CD4-positive, alpha-beta T cell treated with Interleukin-17A for 1 hour (primary cell): ENCODE measurements at places on chromosomes 4 and X.

- no peak for DNase-seq
Measured at GRCh38 chrX:68060506-68061205, 372.6 kb downstream of the OPHN1 start.

GRCh38 chrX:79081895-79082512 lies 62.5 kb upstream of the GPR174 start:
- peak; percentile 79 for DNase-seq

- no peak for DNase-seq
Measured at GRCh38 chr4:116438981-116439729, 646.2 kb downstream of the TRAM1L1 start.

DNA sequence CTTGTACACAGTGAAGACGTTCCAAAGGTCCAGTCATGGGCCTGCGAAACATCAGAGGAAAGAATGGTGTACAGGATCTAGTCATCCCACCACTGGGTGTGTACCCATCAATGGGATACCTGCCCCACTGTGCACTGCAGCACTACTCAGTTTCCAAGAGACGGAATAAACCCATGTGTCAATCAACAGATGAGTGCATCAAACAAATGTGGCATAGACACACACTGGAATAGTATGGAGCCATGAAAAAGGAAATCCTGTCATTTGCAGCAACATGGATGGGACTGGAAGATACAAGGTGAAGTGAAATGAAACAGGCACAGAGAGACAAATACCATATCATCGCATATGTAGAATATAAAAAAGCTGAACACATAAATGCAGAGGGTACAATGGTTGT lies 48.0 kb downstream of the DHRSX start:
- no peak for DNase-seq

- DNase-seq: no peak
Measured at GRCh38 chrX:5575407-5575806, 653.3 kb downstream of the NLGN4X start.

GRCh38 chrX:42955349-42955748 lies 177.4 kb upstream of the PPP1R2C start:
- DNase-seq: no peak

GRCh38 chr4:79147251-79147650 lies 178.6 kb downstream of the NAA11 start:
- no peak for DNase-seq

GRCh38 chr4:10808591-10808990 lies 124.0 kb upstream of the CLNK start:
- DNase-seq: no peak

DNA sequence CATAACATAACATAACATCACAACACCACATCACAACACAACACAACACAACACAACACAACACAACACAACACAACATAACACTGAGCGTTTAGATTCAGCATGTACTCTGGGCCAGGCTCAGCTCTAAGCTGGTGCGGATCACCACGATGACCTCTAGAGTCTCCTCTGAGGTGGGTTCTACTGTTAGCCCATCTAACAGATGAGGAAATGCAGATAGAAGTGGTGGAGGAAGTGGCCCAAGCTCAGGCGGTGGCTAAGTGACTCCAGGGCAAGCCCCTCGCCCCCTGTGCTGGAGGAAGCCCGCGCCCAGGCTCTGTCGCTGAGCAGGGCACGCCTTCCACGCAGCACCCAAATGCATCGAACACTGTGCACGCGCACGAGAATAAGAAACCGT lies 45.3 kb upstream of the CDKN2AIP start:
- DNase-seq: no peak

DNA sequence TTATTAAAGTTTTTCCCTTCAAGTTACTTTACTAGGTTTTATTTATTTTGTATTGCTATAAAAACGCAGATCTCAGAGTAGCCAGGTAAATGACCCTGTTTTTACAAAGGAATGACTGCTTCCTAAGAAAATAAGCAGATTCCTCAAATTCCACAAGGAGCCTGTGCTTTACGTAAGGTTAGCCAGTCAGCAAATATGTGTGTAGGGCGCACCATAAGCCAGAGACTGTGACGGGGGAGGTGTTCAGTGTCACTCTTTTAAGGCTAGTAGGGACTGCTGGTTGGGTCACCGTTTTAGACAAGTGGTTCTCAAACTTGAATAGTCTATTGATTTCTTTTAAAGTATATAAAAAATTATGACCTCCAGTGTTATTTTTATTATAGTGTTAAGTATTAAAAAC lies 119.9 kb downstream of the ANK2 start:
- DNase-seq: no peak

DNA sequence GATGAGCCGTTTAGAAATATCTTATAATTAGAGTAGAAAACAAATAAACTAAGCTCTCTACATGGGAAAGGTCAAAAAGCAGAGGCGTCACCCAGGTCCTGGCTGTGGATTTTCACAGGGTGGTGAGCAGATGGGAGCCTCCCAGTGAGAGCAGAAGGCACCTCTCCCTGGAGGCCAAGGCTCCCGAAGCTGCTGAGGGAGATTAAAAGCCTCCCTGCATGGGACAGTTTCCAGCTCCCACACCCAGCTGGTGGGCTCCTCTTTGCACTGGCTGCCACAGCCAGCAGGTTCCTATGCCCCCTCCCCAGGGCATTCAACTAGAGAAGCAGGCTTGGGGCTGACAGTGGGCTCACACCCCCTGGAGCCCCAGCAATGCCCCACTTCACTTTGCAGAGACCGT lies 55.2 kb upstream of the TBC1D9 start:
- DNase-seq: no peak

- DNase-seq: no peak
Measured at GRCh38 chr4:36761607-36762006, 480.2 kb downstream of the DTHD1 start.

DNA sequence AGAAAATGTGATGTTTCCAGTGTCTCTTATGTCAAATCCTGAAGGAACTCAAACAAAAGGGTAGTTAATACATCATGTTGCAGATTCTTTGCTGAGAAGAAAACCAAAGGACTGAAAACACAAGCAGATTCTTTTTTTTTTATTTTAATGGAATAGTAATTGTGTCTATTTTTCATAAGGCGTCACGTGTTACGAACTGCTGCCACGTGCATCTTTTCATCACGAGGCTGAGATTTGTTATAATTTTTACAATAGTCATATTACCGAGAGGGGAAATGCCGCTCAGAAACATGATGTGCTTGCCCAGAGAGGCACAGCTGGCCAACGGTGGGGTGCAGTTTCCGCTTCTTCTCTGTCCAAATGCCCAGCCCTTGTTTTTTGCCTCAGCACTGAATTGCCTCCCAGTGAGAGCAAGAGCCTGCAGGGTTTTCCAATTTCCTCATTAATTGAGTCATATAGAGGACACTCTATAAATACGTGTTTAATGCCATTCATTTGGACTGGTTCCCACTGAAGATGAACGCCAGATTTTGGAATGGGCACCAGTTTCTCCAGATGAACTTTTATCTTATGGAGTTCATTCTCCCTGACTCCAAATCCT lies 225.3 kb downstream of the STK32B start:
- DNase-seq: no peak

DNA sequence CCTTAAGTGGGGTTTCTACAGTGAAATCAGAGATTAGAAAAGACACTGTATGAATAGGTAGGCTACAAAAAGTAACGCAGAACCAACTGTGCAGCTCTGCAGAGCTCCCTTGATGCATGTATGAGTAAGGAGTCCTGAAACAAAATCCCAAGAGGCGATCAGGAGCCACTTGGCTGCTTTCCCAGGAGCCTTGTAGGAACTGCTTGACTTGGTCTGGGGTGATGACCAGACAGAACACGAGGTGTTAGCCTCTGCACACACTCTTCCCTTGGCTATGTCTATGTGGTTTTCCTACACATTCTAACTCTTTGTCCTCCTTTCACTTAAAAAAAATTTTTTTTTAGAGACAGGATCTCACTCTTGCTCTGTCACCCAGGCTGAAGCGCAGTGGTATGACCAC lies 22.8 kb upstream of the AP1S2 start:
- no peak for DNase-seq

- no peak for DNase-seq
Measured at GRCh38 chrX:104270212-104270611, 15.5 kb upstream of the ESX1 start.

DNA sequence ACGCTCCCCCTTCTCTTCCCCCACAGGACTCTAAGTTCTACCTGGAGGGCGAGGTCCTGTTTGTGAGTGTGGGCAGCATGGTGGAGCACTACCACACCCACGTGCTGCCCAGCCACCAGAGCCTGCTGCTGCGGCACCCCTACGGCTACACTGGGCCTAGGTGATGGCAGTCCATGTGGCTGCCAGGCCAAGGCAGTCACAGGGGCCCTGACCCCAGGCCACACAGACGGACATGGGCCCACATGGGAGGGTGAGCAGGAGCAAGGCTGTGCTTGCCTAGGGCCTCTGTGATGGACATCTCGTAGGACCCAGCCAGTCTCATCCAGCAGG lies 10.0 kb upstream of the ADD1 start:
- no peak for DNase-seq

- no peak for DNase-seq
Measured at GRCh38 chr4:43325220-43325967, 432.9 kb downstream of the GRXCR1 start.

DNA sequence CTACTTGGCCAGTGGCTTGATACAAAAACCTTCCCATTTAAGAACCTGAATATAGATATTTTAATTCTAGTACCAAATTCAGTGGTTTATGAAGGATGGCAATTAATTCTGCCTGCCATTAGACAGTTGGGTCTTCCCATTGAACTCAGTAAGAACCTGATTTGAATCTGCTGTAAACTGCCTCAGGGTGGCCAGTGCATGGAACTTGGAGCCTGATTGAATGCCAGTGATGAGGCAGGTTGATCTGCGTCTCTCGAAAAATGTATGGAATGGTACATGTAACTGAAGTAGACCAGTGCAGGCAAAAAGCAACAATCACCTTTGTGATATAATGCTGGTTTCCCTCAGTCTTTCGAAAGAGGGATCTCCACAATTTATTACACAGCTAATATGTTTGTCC lies 421.4 kb downstream of the TMA16 start:
- no peak for DNase-seq

GRCh38 chr4:72471816-72472215 lies 97.2 kb downstream of the ADAMTS3 start:
- no peak for DNase-seq

DNA sequence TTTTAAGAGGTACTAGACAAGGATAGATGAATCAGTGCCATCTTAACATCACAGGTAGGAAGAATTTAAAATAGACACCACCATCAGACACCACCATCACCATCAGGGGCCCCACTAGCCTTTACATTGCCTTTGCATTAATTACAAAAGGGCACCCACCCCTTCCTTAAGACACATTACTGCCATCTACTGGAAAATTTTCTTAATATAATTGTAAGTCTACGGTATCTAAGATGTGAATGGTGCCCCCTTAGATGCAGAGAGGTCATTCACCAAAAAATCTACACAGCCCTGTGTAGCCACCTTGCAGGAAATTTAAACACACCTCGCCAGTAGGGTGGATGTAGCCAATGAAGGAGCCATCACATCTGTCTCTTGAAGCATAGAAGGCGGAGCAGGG lies 184.1 kb downstream of the MID1IP1 start:
- DNase-seq: peak; percentile 32

- DNase-seq: no peak
Measured at GRCh38 chrX:3527166-3527565, 180.7 kb upstream of the MXRA5 start.

GRCh38 chr4:4560642-4561041 lies 18.8 kb upstream of the STX18 start:
- DNase-seq: no peak

GRCh38 chr4:17335371-17335770 lies 176.5 kb downstream of the QDPR start:
- peak; percentile 8 for DNase-seq

GRCh38 chr4:175054980-175055379 lies 136.8 kb downstream of the ADAM29 start:
- DNase-seq: no peak

DNA sequence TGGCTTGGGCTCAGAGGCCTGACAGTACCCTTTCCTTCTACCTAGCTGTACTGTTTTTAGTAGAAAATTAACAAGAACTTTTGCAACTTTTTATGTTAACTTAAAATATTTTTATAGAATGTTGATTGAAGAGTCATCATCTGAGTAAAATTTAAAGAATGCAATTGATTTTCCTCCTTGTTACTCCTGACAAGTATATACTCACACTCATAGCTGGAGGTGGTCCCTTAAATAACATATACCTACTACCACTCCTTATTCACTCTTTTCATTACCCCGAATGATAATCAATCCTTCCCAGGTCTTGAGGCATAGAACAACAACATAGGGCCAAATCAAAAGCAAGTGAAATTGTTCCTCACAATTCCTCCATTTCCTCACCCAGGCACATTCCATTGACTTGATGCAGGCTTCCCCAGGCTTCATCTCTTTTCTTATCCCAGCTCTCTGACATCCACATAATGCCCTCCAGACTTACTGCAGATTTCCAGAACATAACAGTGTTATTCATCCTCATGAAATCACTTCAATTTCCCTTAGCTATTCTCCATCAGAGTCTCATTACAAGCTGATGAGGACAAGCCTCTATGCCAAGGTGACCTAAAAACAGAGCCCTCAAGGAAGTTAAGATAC lies 73.2 kb upstream of the ANXA10 start:
- no peak for DNase-seq

DNA sequence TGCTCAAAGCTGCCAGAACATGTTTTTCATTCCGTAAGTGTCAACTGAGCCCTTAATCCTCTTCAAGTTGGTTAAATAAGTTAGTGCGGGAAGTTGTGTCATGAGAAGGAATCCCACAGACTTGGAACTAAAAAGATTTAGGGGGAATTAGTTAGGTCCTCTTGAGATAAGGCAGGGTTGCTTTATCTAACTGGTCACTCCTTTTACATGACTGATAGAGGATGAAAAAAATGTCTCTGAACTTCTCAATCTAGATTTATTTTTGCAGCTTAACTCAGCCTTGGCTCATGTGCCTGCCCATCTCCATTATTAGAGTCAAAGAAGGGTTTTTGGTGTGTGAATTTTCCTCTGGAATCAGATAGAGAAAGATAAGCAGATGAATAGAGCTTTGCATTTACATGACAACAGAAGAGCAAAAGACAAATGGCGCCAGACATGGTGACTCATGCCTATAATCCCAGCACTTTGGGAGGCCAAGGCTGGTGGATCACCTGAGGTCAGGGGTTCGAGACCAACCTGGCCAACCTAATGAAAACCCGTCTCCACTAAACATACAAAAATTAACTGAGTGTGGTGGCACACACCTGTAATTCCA lies 882.9 kb downstream of the RPA4 start:
- no peak for DNase-seq

- no peak for DNase-seq
Measured at GRCh38 chrX:76957485-76957884, 489.7 kb upstream of the FGF16 start.
